ENCODE measurements at places on chromosomes 5 and 9.

GRCh38 chr9:98708933-98709911 is at the start of gene GABBR2:
TSS of gene GABBR2 (minus strand) at chr9:98708935. CDS start at chr9:98708737, 198 bp downstream.
- DNase-seq = no peak

DNA sequence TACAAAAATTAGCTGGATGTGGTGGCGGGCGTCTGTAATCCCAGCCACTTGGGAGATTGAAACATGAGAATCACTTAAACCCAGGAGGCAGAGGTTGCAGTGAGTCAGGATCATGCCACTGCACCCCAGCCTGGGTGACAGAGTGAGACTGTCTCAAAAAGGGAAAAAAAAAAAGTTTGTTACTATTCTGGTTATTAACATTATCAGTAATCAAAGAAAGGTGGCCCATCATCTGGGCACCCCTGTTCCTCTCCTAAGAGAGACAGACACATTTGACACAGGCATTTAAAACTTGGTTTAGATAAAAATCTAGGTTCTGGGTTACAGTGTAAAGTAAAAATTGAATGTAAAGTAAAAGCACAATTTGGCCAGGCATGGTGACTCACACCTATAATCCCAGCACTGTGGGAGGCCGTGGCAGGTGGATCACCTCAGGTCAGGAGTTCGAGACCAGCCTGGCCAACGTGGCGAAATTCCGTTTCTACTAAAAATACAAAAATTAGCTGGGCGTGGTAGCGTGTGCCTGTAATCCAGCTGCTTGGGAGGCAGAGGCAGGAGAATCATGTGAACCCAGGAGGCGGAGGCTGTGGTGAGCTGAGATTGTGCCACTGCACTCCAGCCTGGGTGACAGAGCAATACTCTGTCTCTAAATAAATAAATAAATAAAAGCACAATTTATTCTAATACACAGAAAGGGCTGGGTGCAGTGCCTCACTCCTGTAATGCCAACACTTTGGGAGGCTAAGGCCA is 16.7 kb upstream of the PHYHD1 start:
- DNase-seq = no peak

DNA sequence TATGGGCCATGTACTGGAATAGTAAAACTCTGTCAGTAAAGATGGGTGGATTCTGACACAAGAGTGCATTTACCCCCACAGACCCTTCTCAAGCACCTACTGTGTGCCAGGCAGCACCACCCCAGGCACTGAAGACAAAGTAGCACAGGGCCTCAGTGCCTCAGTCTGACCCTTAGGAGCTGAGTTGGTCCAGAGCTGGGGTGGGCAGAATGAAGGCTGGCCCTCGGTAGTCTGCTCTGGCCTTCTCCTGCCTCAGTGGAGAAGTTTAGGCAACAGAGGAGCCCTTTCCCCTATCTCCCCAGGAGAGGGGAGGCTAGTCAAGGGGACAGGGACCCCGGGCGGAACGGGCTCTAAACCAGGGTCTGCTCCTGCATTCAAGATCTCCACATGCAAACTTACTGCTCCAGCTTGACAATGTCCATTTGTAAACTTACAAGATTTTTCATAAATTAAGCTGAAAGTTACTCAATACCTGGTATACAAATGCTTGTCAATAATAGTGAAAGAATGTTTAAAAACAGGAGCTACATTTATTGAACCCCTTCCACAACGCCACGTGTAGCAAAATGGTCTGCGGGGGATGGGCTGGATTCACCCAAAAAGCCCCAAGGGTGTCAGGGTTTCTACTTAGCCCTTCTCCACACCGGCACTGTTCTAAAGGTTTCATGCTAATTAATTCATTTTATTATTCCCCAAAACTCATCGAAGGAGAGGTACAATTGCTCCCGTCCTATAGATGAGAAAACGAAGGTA is 1.5 kb downstream of the VDAC1 start:
- peak; percentile 10 for DNase-seq

DNA sequence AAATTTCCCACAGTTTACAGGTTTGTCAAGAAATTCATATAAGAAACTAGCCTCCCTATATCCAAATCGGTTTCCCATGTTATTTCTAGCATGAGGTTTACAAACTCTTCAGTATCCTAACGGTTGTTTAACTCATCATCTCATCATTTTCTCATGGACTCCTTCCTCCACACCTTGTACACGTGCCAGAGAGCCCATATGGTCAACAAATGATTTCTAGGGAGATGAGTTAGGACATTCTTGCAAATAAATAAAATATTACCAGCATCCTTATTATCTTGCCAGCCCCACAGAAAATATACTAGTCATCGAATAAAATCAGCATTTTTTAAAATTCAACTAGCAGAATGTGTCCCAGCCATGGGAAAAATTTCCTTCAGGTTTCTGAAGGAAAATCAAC is 285.2 kb downstream of the EBF1 start:
- no peak for DNase-seq

- DNase-seq = no peak
These were observed 26.1 kb upstream of the RASGEF1C start for GRCh38 chr5:180235077-180235476.

DNA sequence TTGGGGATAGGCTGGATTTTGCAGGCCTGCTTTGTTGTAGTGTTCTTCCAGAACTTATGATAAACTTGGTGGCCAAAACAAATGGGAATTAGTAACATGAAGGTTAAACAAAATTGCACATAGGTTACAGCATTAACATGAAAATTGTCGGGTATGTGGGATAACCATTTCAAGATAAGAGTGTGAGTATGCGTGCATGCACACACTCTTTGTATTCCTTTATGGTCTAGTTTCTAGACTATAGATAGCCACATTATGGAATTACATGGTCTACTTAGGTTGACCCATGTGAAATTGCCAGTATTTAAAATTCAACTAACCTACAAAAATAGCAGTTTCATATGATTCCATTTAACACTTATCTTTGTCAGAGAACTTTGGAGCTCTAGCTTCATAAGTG is 1.4 kb downstream of the HMGCR start:
- no peak for DNase-seq

DNA sequence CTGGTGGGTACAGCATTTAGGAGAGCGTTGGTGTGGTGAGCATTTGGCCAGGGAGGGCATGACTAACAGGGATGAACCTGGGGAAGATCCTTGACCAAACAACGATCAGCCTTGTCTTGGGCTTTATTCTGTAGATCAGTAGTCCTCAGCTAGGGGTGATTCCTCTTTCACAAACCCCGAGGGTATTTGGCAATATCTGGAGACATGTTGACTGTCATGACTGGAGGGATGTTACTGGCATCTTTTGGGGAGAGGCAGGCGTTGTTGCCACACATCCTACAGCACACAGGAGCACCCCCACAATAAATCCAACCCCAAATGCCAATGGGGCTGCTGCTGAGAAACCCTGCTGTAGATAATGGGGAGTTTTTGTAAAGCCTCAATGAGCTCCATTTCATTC is 43.9 kb downstream of the OSTF1 start:
- no peak for DNase-seq

- no peak for DNase-seq
These were observed 26.3 kb downstream of the SLC31A1 start for GRCh38 chr9:113247640-113248039.

DNA sequence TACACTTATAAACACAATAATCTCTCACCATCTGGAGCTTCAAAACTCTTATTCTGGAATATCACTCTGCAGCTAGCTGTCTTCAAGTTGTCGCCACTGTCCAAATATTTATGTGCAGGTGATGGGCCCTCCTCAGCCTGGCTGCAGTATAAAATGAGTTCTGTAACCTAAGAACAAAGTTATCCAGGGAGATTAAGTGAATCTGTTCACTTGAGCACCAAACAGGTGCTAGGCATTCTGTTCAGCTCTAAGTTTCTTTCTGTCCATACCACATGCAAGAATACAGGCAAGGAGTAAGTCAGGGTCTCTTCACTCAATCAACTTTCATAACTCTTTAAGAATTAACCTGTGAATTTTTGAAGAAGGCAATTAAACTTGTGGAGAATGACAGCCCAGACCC is 344.1 kb downstream of the PLK2 start:
- no peak for DNase-seq

- no peak for DNase-seq
These were observed 28.7 kb downstream of the TPD52L3 start for GRCh38 chr9:6356904-6357303.

- DNase-seq = no peak
These were observed 219.9 kb downstream of the PRDM9 start for GRCh38 chr5:23727271-23727670.

- no peak for DNase-seq
These were observed 187.5 kb upstream of the RORB start for GRCh38 chr9:74309654-74310053.

DNA sequence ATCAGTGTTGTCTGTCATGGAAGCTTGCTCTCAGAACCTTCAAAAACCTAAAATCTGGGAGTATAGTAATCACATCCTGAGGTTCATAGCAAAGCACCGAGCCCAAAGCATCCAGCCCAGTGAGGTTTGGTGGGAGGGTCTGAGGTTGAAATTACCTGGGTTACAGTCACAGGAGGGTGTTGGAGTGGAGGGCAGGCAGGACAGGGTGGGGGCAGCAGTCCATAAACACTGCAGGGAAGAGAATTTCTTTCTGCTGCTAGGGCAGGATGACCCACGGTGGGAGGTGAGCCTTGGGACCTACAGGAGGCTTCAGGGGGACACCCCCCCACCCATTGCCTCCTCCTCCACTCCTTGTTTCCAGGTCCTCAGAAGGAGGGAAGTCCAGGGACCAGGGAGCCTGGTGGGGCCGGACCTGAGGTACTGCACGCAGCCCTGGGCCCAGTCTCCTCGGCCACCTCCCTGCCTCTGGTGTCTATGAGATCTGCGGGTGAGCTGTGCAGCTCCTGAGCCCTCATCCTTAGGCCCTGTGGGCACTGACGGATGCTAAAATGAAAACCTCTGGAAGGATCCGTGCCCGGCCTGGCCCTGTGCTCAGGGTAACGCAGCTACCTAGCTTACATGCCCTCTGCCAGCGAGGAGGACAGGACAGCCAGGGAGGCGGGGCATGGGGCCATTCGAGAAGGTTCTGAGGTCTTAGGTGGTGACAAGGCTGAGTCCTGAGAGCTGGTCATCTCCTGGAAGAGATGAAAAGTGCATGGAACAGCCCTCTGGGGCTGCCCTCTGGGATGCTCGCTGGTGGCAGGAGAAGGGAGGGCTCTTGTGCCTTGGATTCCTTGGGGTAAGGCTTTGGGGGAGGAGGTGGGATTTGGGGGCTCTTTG is 1.8 kb upstream of the ADCY2 start:
- no peak for DNase-seq

- no peak for DNase-seq
These were observed 108.7 kb downstream of the SNCAIP start for GRCh38 chr5:122420537-122421236.

GRCh38 chr9:2720179-2720654 is 2.9 kb downstream of the KCNV2 start:
- no peak for DNase-seq

DNA sequence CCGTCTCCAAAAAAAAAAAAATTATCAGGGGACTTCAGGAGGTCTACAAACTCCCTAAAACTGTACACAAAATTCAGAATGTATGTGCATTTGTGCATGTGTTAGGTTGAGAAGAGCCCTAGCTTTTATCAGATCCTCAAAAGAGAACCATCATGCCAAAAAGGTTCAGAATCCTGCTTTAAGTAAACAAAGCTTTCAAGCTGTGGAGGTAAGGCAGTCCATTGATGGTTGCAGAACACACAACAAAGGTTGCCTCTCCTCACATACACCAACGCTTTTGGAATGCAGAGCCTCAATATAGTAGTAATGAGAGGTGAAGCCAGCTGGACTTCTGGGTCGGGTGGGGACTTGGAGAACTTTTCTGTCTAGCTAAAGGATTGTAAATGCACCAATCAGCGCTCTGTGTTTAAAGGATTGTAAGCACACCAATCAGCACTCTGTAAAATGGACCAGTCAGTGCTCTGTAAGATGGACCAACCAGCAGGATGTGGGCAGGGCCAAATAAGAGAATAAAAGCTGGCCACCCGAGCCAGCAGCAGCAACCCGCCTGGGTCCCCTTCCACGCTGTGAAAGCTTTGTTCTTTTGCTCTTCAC is 57.9 kb upstream of the RNF38 start:
- no peak for DNase-seq

- no peak for DNase-seq
These were observed 201.3 kb downstream of the MCTP1 start for GRCh38 chr5:95083606-95084005.

DNA sequence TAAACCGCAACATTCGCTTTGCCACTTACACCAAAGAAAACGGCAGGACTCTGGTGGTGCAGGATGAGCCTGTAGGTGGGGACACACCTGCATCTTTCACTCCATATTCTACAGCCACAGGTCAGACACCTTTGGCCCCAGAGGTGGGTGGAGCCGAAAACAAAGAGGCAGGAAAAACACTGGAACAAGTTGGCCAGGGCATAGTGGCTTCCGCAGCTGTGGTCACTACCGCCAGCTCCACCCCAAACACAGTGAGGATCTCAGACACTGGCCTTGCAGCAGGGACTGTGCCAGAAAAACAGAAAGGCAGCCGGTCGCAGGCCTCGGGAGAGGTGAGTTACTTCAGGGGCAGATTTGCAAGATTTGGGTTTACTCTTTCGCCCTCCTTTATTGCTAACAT is 33.8 kb downstream of the KDM3B start:
- DNase-seq = no peak

GRCh38 chr5:17425385-17426070 is 72.5 kb upstream of the TAF11L2 start:
- DNase-seq = no peak

GRCh38 chr9:113705306-113705927 is 170.7 kb upstream of the ZNF618 start:
- no peak for DNase-seq

DNA sequence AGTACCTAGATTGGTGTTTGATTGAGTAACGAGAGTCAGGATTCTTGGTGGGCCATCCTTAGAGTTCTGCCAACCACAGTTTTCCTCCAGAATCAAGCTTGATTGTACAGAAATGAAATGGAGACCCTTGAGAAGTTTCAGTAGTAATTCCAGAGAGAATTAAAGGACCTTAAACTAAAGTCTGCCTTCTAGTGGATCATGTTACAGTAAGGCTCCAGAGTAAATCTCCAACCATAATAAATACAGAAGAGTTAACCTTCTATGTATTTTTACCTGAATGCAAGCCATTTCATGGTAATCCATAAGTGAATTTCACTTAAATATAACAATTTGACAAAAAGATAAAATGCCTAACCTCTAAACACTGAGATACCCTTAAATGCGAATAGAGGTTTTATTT is 53.0 kb upstream of the CNTLN start:
- no peak for DNase-seq

DNA sequence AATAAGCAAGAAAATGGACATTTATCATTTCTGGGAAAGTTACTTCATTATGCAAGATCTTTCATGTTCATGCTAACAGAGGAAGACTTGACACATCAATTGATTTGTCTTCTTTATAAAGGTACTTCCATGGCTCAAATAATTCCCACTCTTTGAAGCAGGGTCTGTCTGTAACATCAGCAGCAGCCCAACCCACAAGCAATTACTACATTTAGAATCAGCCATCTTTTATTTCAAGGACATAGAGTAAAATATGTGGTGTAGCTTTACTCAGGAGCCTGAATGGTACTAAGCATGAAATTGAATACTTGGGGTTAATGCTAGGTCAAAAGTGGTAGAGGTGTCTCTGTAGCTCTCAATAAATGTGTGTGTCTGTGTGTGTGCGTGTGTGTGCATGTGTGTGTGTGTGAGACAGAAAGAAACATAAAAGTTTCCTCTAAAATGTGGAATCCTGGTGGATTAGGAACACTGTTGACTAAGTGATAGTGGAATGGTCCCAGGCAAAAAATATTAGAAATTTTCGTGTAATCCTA is 581.1 kb downstream of the CAAP1 start:
- no peak for DNase-seq

GRCh38 chr9:33011831-33012230 is 10.4 kb upstream of the APTX start:
- no peak for DNase-seq

- no peak for DNase-seq
These were observed 46.3 kb downstream of the SMIM15 start for GRCh38 chr5:61115968-61116367.

- no peak for DNase-seq
These were observed 31.8 kb downstream of the SPATA31C2 start for GRCh38 chr9:88106492-88106891.

Data from activated T-cell treated with anti-CD3 and anti-CD28 coated beads for 4 hours (primary cell).